Motor neuron (in vitro differentiated cells): ENCODE measurements at places on chromosomes 2 and 18. TPM values are rescaled to one million over a fixed set of nuclear protein-coding genes. Genes with fewer than 3 reads are reported as not detected.

Gene IL36RN
- total RNA-seq = 0.17 and 0.18 TPM in 2 replicates

Gene DOK6
- total RNA-seq = 12.8 and 13.0 TPM in 2 replicates

Gene SLC35G4
- not detected in 2 replicates for total RNA-seq

- no peak for ATAC-seq
These were observed 1235.7 kb downstream of the DPP10 start for GRCh38 chr2:115678129-115678528.

DNA sequence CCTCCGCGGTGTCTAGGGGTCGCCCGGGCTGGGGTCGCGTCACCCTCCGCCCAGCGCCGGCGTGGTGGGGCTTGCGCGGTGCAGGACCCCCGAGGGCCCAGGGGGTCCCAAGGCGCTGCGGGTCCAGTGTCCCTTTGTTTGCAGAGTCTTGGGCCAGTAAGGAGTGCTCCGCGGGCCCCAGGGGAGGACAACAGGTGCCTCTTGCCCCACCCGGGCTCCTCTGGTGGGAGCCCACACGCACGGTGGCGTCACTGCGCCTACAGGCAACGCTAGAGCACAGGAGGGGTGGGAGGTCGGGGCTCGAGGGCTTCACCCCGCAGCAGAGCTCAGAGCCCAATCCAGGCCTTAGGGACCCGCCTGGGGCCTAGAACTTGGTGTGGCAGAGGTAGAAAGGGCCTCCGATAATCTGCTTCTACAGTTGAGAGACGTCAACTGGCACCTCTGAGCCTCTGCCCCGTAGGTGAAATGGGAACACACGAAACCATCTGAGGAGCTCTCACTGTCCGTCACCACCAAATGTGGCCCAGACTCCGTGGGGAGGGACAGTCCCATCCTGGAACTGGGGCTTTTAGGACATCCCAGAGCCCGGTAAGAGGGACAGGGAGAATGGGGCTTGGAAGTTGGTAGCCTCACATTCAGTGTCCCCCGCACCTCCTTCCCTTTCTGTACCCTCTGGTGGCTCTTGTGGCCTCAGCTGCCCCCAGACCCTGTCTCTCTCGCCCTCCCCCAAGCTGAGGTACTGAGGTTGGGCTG, 1.4 kb downstream of the ARID5A start:
- no peak for ATAC-seq

DNA sequence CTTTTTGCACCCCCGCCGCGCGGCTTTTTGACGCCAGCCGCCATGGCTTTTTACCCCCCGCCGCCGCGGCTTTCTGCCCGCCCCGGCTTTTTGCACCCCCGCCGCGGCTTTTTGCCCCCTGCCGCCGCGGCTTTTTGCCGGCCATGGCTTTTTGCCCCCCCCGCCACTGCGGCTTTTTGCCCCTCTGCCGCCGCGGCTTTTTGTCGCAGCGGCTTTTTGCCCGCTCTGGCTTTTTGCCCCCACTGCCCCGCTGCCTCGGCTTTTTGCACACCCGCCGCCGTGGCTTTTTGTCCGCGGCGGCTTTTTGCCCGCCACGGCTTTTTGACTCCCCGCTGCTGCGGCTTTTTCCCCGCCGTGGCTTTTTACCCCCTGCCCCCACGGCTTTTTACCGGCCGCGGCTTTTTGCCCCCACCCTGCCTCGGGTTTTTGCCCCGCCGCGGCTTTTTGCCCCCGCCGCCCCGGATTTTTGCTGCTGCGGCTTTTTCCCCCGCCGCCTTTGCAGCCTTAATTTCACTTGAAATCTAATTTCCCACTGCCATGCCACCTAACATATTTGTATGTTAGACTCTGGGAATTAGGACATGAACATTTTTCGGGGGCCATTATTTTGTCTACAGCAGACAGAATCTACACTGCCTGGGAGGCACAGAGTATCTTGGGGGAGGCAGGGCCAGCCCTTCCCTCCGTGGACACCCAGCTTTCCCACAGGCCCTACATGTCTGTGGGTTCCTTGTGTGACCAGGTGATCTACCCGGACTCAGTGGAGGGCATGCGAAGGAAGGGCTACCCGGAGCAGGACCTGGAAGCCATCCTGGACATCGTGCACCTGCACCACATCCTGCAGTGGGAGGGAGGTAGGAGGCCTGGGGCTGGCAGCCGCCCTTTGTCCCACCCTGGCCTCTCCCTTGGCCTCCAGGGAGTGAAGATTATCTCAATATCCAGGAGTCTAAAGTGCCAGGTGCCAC, 3031.0 kb upstream of the TEKT4 start:
- ATAC-seq = no peak
